Nephron progenitor cell (in vitro differentiated cells): ENCODE measurements at places on chromosomes 2 and 18.

DNA sequence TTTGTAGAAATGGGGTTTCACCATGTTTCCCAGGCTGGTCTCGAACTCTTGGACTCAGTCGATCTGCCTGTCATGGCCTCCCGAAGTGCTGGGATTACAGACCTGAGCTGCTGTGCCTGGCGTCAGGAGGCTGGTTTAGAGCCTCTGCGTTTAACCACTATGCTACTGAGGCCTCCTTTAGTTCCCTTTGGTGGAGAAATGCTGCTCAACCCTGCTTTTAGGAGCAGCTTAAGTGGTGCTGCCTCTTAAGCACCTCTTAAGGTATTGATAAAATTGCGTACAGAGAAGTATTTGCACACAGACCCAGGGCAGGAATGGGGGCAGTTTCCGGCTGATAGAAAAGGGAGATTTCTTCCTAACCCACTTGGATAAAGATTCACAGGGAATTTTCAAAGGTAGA is 8.0 kb downstream of the CD8A start:
- DNase-seq: no peak

- no peak for DNase-seq
These were observed 290.0 kb upstream of the CXCR4 start for GRCh38 chr2:136407952-136408318.

DNA sequence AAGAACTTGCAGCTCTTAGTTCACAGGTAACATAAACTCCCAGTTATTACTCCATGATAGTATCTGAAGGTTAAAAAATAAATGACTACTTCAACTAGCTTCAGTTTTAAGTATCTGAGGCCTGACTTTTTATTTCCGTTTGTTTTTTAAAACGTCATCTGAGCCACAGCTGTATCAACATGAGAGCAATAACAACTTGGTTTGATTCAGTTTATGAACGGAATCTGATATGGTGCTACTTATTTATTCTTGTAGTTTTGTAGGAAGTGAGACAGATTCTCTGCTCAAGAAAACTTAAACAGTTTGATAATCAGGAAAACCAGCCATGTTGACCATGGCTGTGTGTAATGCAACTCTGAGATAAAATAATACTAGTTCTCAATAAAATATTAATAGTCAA is 34.9 kb downstream of the NAB1 start:
- DNase-seq: no peak

- no peak for DNase-seq
These were observed 3.5 kb downstream of the EHD3 start for GRCh38 chr2:31237348-31238017.

GRCh38 chr2:190766595-190766994 is 114.0 kb upstream of the GLS start:
- no peak for DNase-seq

DNA sequence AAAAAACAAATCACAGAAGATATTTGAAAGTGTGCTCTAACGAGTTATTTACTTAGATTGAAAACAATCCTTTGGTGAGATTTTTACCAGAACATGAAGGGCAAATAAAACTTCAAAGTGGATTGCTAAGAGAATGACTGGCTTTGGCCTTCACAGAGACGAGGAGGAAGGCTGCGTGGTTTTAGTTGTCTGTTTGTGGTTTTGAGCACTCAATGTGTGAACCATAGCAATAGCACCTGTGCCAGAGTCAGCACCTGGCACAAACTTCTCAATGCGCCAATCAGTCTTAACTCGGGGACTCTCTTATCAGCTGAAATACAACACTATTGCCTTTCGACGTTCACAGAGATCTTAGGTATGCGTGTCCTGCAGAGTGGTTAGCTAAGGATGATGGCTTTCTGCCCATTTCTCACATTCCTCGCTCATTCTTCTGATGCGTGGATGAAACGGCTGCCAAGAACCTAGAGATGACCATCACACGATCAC is 70.0 kb downstream of the MBP start:
- no peak for DNase-seq

- DNase-seq: no peak
These were observed 1005.4 kb upstream of the DDX18 start for GRCh38 chr2:116809109-116809508.

DNA sequence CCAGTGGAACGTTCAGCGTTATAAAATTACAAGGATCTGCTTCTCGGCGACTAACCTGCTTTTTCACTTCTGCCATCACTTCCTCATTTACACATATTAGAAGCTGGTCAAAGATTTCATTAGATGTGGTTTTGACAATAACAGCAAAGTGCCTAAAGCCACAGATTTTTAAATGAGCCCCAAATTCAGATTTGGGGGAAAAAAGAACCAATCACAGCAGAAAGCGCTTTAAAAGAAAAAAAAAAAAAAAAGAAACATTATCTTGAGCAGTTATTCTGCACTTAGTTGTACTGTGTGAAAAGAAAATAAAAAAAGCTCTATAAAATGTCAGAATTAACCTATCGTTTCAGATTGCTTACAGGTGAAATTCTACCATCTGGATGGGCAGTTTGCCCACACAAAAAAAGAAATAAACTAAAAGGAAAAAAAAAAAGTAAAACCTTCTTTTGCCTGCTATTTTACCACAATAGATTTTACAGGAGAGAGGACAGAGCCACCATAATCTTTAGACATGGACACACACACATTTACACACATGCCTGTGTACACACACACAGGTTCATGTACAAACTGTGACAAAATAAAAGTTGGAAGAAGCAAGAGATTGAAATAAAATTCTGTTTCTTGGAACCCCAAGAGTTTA is 167.2 kb downstream of the TCF4 start:
- DNase-seq: no peak

DNA sequence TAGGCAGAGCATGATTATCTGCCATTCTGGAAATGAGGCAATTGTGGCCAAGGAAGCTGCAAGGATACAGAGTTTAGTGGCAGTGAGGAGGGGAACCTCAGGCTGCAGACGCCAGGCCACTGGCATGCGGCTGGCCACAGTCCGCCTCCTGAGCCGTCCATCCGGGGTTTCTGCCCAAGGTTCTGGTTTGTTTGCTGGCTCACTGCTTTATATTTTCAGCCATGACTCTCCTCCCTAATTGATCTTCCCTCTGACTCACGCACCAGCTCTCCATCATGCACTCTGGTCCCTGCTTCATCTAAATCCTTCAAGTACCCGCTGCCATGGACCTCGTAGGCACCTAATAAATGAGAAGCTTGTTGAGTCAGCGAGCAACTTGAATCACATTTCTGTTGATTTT is 107.8 kb upstream of the REV1 start:
- DNase-seq: no peak

DNA sequence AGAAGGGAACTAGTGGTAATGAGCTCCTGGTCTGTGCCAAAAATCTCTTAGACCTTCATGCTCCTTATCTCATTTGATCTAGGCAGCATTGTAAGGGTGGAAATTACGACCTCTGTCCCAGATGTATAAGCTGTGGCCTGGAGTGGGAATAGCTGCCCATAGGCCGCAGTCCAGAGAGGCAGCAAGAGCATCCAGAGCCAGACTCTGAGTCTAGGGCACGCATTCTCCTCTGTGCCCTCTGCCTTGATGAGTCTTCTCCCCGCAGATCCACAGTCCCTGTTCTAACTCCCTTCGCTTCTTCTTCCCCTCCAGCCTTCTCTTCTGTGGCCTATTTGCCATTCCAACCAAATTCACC is 304.6 kb downstream of the MYCN start:
- no peak for DNase-seq
